GM03348 (cell line): ENCODE measurements at places on chromosomes 1 and 21.

- no peak for DNase-seq
Measured at GRCh38 chr1:23026568-23026967, 7.3 kb downstream of the KDM1A start.

DNA sequence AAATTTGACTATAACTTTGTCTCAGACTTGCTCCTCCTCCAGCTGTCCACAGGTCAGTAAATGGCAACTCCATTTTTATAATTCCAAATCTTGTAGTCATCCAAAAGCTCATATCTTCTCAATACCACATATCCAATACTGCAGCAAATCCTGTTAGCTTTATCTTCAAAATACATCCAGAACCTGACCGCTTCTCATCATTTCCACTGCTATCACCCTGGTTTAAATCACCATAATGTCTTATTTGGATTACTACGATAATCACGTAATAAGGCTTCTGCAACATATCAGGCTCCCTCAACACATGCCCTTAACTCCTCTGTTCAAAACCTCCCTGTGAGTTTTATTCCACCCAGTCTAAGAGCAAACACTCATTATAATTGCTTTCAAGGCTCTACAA is 34.5 kb downstream of the ERO1B start:
- DNase-seq: no peak

DNA sequence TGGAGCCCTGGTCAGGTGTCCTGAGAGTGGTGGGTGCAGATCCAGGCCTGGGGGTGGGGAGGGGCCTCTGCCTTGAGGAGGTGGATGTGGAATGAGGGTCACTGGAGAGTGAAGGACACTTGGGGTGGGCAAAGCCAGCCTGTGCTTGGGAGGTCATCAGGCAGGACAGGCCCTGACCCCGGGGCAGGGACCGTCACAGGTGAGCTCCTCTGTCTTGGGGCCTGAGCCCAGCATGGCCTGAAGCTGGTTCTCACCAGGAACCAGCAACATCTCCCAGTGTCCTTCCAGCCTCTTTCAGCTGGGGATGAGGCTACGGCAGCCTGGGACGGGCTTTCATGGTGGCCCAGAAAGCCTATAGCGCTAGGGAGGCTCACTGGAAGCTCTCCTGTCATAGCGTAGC is 831 bp upstream of the KRTAP10-2 start:
- no peak for DNase-seq

- no peak for DNase-seq
Measured at GRCh38 chr1:173421286-173421685, 55.8 kb upstream of the PRDX6 start.

DNA sequence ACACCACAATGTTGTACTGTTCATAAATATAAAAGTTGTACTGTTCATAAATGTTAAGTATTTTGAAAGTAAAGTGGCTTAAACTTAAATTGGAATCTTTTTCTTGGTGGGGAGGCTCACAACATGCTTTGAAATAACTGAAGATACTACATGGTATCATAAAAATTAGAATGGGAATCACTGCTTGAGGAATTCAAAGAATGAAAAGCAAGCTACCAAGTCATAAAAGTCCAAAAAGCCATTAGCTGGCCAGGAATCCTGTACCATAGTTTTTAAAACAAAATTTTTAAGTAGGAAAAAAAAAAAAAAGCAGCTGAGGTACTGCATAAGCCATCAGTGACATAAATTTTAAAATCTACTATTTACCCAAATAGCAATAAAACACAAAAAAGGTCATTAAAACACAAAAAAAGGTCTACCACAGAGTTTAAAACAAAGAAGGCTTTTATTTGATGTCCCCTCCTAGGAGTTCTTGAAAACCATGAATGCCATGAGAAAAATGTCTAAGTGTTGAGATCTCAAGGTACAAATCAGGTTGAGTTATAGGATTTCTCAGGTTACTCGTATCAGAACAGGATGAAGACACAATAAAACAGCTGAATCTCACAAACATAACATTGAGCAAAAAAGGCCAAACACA is 8.6 kb downstream of the ZZZ3 start:
- DNase-seq: peak; percentile 51

DNA sequence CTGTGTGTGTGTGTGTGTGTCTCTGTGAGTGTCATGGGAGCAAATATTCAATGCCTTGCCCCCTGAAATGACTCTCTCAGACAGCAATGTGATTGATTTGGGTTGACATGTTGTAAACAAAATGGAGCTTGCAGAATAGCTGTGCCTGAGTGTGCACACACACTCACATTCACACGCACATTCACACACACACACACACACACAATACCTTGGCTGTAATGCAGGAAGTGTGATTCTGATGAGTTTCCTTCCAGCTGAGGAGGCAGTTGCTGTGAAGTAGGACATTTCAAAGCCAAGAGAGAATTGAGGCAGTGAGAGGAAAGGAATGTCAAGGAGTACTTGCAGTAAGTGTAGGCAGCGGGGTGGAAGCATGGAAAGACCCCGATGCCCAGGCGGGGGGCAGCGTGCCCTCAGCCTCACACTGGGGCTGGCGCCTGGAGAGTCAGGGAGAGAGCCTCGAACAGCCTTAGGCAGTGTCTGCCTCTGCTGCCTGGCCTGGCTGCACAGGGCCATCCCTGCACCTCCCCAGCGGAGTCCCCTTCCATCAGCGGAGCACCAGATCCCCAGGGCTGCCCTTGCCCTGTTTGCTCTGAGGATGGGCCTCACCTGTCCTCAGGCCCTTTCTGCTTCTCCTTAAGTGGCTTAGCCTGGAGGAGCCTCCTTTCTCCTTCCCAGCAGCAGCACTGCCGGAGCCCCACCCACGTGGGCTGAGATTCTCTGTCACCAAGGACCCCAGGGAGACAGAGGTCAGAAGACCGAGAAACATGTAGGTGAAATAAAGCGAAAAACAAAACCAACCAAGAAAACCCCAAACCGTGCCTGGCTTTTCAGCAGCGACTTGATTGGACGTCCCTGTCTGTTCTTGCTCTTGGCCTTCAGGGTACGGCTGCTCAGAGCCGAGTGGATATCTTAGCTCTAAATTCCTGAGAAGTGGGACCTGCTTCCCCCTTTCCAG is 9.2 kb downstream of the VASH2 start:
- no peak for DNase-seq

DNA sequence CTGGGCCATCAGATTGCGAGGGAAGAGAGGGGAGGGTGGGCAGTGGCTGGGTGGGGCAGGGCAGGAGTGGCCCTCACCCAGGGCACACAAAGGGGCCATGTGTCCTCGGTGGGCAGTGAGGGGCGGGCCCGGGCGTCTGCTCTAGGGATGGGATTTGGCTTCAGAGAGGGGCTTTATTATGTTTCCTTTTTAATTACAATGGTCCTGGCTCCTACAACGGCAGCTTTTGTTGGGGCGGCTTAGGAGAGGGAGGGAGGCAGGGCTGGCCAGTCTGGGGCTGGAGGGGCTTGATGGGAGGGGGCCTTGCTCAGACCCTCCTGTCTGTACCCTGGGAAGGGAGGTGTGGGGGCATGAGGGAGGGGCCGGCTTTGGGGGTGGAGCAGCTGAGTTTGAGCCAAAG is 102.8 kb upstream of the WNT4 start:
- no peak for DNase-seq

DNA sequence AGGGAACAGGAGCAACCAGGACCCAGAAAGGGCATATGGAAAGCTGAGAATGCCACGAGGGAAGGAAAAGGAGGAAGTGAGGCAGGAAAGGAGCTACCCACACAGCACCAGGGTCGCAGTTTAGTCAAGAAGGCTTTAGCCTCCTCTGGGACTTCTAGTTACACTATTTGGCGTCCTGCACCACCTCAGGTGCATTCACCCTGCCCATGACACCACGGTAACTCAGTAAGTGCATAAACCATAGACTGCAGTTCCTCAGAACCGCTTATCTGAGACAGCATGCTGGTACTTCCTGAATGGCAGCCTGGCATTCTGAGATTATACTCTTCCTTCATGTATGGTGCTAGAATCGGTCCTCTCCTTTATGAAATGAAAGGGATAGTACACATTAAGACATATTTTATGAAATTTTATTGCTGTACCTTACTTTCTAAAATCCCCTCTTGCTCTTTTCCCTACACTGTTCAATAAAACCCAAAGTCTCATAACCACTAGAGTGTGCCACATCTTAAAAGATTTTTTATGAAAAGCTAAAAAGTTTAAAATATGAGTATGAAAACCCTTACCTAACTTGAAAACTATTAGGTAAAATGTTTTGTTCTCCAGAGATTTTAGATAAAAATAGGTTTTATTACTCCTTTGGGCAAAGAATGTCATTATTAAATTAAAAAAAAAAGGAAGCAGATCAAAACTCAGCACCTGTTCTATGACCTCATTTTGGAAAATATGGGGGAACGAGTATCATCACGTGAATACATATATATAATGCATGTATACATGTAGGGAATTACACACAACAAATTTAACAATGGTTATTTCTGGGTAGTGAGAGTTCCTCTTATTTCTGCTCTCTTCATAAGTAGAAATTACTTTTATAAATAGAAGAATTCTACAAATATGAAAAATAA is 67.3 kb downstream of the VAV3 start:
- DNase-seq: no peak

DNA sequence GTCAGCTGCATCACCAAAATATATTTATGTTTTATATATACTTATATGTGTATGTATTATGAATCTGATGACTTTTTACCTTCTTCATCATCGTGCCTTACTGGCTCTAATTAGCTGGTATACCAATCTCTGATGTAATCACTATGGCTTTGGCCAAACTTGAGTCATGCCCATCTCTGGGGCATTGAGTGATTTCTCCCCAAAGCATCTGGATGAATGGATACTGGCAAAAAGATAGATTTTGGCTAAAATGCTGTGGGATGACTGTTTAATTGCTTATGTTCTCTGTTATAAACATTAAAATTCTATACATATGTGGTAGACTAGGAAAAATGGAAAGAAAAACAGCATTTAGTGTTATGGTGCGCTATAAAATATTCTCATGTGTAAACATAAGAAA is 19.6 kb downstream of the CDKN2C start:
- DNase-seq: peak; percentile 42

DNA sequence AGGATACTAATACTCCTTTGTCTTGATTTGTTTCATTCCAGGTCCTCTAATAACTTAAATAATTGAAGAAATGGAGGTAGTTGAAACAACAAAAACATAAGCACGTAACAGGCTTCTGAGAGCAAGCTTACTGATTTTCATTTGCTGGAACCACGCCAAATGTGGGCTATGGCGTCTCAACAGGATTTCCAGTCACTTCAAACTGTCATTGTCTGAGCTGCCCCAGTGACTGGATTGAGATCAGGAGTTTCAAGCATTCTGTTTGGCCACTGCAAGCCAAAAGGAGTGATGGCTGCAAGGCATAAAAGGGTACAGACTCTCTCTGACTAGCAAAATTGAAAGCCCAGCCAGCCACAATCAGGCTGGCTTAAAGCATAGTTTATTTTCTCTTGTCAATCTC is 289.9 kb downstream of the DPYD start:
- DNase-seq: no peak

DNA sequence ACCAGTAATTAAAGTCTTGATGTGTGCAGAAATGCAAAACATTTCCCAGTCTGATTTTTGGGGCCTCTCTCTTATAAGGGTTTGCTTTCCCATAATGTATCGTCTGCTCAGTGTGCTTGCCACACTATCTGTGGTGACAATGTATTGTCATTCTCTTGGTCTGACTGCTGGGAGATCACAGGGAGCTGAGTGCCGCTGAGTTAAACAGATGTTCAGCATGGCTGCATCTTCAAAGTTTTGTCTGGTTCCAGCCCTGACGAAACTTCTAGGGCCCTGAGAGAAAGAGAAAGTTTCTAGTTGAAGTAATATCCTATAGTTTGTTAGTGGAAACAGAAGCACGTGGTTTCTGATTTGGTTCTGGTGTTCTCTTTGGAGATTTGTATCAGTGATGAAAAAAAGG is 42.6 kb downstream of the DNM3 start:
- DNase-seq: no peak

- DNase-seq: no peak
Measured at GRCh38 chr1:11362547-11363021, 89.6 kb downstream of the UBIAD1 start.
